ENCODE measurements at places on chromosomes 1 and 21. TPM values are rescaled to one million over a fixed set of nuclear protein-coding genes. Genes with fewer than 3 reads are reported as not detected.

Gene SPAG17
- total RNA-seq = 2.7 TPM

Gene DNM3
- total RNA-seq = 4.7 TPM

- DNase-seq = no peak
- peaks cover 12% of the 10 kb centered on the region for H3K4me1 ChIP-seq
- H3K27ac ChIP-seq = peak overlapping the region; percentile 81
These were observed 24.7 kb upstream of the ADGRB2 start for GRCh38 chr1:31788825-31789256.

Gene ZBTB8A
- total RNA-seq = 14.8 TPM

GRCh38 chr1:162892906-162893611 lies 32.1 kb upstream of the CCDC190 start:
- H3K36me3 ChIP-seq = no peaks in the 10 kb centered on the region
- H3K4me1 ChIP-seq = peaks cover 26% of the 10 kb centered on the region
- DNase-seq = no peak
- H3K4me3 ChIP-seq = no peak overlapping the region
- H3K27me3 ChIP-seq = no peaks in the 10 kb centered on the region

Gene OR6N1
- total RNA-seq = not detected

DNA sequence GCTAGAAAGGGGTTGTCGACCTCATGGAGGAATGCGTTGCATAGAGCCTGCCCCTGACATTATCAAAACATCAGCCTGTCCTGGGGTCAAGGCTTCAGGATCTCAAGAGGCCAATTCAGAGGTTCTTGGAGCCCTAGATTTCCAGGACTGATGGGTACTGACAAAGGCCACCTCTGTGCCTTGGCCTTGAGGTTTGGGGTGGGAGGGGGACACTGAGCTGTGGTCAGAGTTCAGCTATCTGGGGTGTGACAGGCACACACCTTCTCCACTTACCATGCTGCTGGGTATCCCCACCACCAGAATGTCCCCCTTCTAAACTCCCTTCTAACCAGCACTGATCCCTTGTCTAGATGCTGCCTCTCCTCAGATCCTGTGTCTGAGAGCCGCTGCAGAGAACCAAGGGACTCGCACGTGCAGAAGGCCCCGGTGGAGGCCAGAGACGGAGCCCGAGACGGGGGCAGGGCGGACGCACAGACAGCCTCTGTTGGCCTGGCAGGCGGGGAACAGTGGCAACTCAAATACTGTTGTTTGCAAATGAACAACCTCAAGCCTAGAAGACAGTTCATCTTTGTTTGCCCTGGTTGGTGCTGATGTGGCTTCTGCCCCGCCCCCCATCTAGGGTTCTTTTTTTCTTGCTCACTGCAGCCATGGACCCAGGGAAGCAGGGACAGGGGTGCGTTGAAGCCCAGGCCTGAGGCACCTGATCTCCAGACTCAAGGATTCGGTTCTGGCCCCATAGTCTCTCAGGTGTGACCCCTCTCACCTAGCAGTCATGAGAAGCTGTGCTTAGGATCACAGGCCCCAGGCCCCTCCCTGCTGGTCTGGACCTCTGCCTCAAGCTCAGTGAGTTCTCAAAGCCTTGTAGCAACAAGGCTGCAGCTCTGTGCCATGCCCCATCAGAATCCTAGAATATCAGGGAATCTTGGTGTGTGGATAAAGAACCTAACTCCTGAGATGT lies 28.1 kb upstream of the CSF1 start:
- no peaks in the 10 kb centered on the region for H3K27me3 ChIP-seq
- peaks cover 18% of the 10 kb centered on the region for H3K4me1 ChIP-seq

DNA sequence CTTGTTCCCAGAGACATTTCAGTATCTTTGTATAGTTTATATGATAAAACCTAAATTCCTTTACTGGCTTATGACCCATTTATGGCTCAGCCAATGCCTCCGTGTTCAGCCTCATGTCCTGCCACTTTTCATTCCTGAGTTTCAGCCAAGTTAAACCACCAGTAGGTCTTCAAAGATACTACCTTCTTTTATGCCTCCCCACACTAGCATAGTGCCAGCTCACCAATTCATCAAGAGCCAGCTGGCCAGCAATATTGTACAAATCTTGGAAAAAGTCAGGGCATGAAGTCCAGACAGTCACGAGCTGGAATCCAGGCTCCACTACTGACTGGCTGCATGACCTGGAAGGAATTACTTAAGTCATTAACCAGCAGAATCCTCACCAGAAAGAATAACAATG lies 446.0 kb downstream of the GPATCH2 start:
- no peak overlapping the region for H3K4me3 ChIP-seq
- peaks cover 46% of the 10 kb centered on the region for H3K27me3 ChIP-seq
- H3K4me1 ChIP-seq = peaks cover 13% of the 10 kb centered on the region
- H3K27ac ChIP-seq = no peak overlapping the region
- H3K36me3 ChIP-seq = no peaks in the 10 kb centered on the region

Gene FCGR2B
- total RNA-seq = not detected

- peaks cover 100% of the 10 kb centered on the region for H3K27me3 ChIP-seq
- H3K4me1 ChIP-seq = peaks cover 13% of the 10 kb centered on the region
- DNase-seq = no peak
- no peak overlapping the region for H3K27ac ChIP-seq
These were observed 6.8 kb downstream of the LHX4 start for GRCh38 chr1:180236698-180237509.

- no peak for DNase-seq
- H3K4me1 ChIP-seq = no peaks in the 10 kb centered on the region
- no peak overlapping the region for H3K4me3 ChIP-seq
- no peaks in the 10 kb centered on the region for H3K36me3 ChIP-seq
- no peak overlapping the region for H3K27ac ChIP-seq
- peaks cover 21% of the 10 kb centered on the region for H3K27me3 ChIP-seq
These were observed 125.2 kb downstream of the SYF2 start for GRCh38 chr1:25106976-25107642.

DNA sequence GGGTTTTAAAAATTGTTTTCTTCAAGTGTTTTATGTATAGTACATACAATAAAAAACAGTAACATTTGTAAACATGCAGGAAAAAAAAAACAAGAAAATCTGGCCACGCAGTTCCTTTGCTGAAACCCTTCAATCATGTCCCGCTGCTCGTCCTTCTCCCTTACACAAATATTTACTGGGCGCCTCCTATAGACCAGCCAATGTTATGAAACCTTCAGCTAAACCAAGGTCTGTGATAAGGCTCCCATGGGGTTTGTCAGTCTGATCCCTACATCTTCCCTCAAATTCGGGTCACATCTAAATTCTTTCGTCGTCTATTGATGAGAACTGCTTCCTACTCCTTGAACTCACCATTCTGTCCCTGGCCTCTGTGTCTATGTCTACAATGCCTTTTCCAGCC lies 583.9 kb downstream of the SMYD3 start:
- peaks cover 15% of the 10 kb centered on the region for H3K4me1 ChIP-seq
- H3K4me3 ChIP-seq = no peak overlapping the region
- H3K36me3 ChIP-seq = peaks cover 4% of the 10 kb centered on the region
- no peaks in the 10 kb centered on the region for H3K27me3 ChIP-seq
- no peak overlapping the region for H3K27ac ChIP-seq
